ENCODE measurements at places on chromosomes 11 and 22.

DNA sequence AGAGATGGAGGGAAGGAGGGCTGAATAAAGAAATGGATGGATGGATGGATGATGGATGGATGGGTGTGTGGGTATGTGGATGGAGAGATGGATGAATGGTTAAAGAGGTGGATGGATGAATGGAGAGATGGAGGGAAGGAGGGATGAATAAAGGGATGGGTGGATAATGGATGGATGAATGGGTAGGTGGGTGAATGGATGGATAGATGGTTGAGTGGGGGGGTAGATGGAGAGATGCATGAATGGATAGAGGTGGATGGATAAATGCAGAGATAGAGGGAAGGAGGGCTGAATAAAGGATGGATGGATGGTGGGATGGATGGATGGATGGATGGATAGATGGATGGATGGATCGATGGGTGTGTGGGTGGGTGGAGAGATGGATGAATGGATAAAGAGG lies 71.6 kb downstream of the CDKN1C start:
- DNase-seq: no peak

DNA sequence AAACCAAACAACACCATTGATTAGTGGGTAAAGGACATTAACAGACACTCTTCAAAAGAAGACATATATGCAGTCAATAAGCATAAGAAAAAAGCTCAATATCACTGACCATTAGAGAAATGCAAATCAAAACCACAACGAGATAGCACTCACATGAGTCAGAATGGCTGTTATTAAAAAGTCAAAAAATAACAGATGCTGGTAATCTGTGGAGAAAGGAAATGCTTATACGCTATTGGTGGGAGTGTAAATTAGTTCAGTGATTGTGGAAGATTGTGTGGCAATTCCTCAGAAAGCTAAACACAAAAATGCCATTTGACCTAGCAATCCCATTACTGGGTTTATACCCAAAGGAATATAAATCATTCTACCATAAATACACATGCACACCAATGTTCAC lies 182.6 kb downstream of the TRPC6 start:
- DNase-seq: no peak

DNA sequence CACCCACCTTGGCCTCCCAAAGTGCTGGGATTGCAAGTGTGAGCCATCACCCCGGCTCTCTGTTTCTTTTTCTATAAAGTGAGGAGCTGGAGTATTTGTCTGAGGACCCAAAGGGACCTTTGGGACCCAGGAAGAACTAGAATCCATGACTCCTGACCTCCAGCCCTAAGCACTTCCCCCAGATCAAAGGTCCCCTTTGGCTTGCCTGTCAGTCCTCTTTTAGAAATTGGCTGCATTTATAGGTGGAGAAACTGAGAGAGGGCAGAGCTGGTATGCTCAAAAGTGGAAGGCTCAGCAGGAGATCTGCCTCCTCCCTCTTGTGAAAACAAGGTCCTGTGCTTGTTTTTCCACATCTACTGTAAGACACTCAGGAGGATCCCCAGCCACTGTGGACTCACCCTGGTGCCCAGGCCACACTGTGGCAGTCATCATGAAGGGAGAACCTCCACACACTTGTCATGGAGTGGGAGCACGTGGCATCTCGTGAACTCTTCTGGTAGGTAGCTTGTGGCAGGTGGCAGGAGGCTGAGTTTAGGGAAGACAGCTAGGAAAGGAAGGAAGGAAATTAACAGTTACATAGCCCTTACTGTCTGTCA lies 12.4 kb upstream of the PLEKHA7 start:
- no peak for DNase-seq

- DNase-seq: no peak
Observed at GRCh38 chr11:70586261-70587074, 188.1 kb downstream of the CTTN start.

DNA sequence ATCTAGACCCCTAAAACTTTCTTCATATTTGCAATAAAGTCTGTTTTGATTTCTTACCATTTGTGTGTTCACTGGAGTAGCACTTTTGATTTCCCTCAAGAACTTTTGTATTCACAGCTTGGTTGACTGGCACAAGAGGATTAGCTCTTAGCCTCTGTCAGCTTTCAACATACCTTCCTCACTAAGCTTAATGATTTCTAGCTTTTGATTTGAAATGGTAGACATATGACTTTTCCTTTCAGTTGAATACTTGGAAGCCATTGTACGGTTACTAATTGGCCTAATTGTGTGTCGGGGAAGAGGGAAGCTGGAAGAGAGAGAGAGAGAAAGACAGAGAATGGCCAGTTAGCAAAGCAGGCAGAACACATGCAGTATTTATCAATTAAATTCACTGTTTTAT lies 180.5 kb downstream of the ARHGAP42 start:
- no peak for DNase-seq

- DNase-seq: no peak
Observed at GRCh38 chr11:69939551-69940245, 120.5 kb upstream of the FGF3 start.

DNA sequence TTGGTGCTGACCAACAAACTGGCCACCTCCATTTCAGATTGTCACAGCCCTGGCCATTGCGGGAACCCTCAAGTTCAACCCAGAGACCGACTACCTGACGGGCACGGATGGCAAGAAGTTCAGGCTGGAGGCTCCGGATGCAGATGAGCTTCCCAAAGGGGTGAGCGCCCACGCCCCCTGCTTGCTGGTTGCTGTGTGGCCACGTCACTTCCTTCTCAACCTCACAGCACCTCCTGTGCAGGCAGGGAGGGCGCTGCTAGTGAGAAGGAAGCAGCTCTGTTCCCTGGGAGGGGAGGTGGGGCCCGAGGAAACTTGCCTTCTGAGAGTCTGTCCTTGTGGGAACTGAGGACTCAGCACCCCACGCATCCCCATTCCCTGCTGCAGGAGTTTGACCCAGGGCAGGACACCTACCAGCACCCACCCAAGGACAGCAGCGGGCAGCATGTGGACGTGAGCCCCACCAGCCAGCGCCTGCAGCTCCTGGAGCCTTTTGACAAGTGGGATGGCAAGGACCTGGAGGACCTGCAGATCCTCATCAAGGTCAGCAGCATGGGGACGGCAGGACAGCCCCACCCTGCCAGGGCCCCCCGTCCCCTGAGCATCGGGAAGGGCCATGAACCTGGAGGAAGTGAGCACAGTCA lies 19.3 kb downstream of the POLR3H start:
- DNase-seq: no peak

DNA sequence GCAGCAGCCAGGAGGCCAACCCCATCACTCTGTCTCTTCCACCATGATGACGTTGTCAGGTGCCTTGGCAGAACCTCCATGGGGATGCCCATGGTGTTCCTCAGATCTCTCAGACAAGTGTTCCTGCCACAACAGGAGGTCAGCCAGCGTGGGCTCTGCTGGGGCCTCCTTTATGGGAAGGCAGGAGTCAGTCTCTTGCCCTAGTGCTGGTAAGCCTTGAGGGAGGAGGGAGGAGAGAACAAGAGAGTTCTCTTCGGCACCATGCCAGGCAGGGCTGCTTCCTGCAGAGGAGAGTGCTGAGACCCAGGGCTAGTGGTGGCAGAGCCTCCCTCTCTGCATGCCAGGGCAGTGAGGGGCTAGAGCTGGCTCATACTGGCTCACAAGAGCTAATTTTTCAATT lies 32.5 kb downstream of the GNAZ start:
- no peak for DNase-seq

- DNase-seq: no peak
Observed at GRCh38 chr11:5591613-5592012, 4.8 kb upstream of the TRIM6 start.

- DNase-seq: peak; percentile 59
Observed at GRCh38 chr11:93000511-93001476, 31.3 kb downstream of the MTNR1B start.

DNA sequence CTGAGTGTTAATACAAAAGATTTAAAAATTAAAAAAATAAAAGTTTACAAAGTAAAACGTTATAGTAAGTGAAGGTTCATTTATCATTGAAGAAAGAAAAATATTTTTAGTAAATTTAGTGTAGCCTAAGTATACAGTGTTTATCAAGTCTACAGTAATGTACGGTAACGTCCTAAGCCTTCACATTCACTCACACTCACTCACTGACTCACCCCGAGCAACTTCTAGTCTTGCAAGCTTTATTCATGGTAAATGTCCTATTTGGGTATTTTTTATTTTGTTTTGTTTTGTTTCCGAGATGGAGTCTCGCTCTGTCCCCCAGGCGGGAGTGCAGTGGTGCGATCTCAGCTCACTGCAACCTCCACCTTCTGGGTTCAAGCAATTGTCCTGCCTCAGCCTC lies 8.8 kb downstream of the CASTOR1 start:
- DNase-seq: peak; percentile 17

- DNase-seq: no peak
Observed at GRCh38 chr11:2691355-2691761, 8.4 kb downstream of the KCNQ1OT1 start.

DNA sequence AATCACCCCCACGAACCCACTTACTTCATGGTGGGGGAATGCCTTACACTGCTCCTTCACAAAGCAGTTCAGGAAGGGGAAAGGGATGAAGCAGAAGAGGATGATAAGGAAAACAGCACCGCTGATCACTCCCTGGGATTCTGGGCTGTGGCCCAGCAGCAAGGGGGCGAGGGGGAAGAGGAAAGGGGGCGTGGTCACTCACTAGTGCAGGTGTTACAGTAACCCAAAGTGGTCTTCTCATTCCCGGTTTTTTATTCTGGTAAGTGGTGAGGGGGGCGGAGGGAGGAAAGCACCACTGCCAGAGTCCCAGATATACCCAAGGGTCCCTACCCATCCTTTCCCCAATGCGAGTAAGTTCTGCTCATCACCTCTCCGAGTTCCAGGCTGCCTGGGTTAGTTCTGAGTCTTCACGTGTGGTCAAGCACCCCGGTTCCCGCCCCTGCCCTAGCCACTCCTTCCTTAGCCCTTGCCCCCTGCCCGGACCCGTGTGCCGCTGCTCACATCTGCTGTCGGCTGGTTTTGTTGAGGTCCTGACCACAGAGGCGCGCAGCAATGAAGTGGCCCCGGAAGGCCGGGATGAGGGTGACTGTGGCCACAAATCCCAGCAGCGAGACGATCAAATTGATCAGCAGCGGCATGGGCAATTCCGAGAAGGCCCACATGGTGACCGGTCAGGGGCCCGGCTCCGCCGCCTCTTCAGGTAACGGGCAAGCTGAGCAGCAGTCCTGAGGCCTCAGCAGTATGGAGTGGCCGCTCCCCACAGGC lies 477 bp downstream of the DPAGT1 start:
- peak; percentile 71 for DNase-seq

DNA sequence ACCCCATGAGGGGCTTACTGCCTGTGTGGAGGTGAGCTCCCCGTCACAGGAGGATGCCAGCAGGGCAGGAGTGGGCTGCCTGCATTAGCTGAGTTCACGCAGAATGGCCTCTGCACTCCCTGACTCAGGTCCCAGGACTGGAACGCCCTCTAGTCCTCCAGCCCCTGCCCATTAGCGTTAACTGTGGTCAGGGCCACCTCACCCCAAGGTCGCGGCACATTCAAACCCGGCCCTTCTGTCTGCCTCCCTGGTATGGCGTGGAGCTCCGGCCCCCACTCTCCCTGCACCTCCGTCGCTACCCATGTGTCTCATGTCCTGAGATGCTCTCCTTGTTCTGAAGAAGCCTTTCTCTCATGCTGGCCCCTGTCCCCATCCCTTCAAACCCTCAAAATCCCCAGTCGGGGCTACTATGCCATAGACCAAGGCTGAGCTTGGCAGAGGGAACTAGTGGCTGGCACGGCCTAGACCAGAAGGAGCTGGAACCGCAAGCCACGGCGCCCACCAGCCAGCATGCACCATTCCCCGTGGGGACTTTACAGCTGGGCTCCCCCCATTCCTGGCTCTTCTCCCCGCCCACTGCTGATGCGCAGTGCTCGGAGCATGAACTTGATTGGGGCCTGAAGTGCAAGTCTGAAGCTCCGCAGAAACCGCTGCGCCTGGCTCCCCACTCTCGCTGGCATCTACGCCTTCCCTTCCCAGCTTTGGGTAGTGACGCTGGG lies 79.5 kb upstream of the RTL6 start:
- DNase-seq: no peak

DNA sequence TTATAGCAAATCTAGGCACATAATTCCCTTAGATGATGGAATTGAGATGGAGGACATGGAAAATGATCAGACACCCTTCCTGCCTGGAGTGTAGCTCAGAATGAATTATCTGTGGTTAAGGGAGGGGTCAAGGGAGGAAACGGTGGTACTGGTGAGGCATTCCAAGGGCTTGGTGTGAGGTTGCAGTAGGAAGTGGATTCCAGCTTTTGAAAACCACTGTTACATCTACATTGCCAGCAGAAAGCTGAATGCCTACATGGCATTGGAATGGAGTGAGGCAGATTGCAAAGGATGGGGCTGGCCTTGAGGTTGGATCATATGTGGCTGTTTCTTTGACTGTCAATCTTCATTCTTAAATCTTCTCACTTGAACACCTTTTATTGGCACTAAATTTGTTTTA lies 684.4 kb downstream of the NTM start:
- DNase-seq: no peak

GRCh38 chr11:26844963-26845362 lies 123.1 kb upstream of the SLC5A12 start:
- no peak for DNase-seq

GRCh38 chr22:30186041-30186440 lies 60.5 kb downstream of the LIF start:
- no peak for DNase-seq

DNA sequence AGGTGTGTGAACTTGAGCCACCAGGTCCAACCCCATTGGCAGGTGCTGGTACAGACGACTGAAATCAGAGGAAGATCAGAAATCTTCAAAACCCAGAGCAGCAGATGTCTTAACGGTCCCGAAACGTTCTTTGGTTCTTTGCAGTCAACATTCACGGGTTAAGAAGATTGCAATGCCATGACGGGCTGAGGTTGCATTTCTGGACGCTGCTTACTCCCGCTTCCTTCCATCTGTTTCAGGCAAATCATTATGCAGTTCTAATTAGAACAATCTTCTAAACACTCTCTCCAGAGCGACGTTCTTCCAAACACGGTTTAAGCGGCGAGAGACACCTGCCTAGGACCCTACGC lies 492 bp upstream of the LUZP2 start:
- DNase-seq: no peak

GRCh38 chr11:69122630-69123431 lies 32.9 kb upstream of the SMIM38 start:
- peak; percentile 43 for DNase-seq

- DNase-seq: peak; percentile 76
Observed at GRCh38 chr11:95078526-95078925, 11.1 kb upstream of the ENDOD1 start.

DNA sequence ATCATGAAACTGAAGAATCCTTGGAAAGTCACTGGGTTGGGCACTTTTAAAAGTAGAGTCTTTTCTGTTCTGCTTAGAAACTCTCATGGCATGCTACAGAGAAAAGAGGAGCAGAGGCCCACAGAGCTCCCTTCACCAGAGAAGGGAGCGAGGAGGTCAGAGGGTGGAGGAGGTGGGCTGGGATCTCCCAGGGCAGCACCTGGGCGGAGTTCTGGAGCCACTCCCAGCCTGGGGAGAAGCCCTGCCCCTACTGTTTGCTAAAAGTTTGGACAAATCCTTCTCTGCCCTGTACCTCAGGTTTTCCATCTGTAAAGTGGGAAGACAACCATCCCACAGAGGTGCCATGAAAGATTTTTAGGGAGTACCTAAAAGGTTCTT lies 299.1 kb downstream of the KIRREL3 start:
- DNase-seq: no peak

- no peak for DNase-seq
Observed at GRCh38 chr11:134409552-134410429, 2.3 kb downstream of the B3GAT1 start.
